Activated T-cell treated with anti-CD3 and anti-CD28 coated beads, Interleukin-2, amount 50 U/mL, for 1 hour (primary cell): ENCODE measurements at places on chromosomes 1 and 21.

GRCh38 chr1:199272139-199272544 lies 633.3 kb downstream of the PTPRC start:
- no peak for DNase-seq

GRCh38 chr21:17051054-17051453 lies 461.8 kb upstream of the CXADR start:
- DNase-seq = no peak

DNA sequence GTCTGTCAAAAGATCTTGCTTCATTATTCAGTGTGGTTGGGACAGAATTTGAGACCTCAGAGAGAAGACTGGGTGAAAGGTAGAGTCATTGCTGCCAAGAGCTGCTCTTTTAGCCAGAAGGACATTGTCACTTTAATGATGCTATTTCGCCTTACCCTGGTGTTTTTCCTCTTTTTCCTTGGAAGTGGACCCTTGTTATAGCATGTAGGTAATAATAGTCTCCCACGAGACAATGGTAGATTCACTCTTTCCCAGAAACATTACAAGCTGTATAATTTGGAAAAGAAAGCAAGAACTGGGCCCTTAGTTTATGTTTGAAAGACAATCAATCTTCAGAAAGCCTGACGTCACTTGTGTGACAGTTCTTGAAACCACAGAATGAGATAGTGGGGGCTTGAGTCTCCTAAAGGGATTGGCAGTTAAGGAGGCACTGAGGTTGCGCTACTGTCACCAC lies 3.8 kb downstream of the SERTAD4 start:
- no peak for DNase-seq

- no peak for DNase-seq
Observed at GRCh38 chr21:45860493-45861155, 120.9 kb upstream of the COL6A1 start.

DNA sequence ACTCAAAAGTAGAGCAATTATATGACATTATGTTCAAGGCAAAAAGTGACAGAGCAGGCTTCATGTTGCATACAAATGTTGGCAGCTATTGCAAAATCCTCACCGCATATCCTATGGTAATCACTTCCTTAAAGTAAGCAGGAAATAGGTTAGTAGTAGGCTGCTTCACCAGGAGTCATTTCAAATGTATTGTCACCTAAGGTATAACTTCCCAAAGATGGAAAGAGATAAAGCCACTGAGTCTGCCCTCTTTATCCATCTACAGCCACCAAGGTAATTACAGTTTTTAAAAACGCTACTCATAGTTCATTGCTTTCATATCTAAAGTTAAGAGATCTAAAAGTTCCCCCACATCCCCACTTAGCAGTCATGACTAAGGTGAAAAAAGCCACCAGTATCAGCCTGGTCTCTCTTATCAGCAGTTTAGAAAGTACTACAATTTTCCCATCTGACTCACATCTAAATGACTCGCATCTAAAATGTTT lies 31.6 kb upstream of the UBE2U start:
- no peak for DNase-seq

DNA sequence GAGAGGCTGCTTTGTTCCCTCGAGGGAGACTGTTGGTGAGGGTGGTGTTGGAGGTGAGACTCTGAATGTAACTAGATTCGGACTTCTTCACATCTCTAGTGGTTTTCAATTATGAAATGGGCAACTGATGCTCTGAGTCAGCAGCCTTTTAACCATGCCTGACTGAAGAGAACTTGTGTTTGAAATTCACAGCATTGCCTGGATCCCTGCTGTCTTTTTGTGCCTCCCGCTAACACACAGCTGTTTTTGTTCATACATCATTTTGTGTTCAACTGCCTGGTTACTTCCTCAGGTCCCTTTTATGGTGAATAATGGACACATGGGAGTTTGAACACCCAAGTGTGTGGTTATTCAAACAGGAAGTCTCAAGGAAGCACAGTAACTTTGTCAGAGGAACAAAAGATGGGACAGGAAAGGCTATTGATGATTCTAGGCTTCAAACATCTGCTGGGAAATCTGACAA lies 16.8 kb downstream of the LAMC1 start:
- no peak for DNase-seq

DNA sequence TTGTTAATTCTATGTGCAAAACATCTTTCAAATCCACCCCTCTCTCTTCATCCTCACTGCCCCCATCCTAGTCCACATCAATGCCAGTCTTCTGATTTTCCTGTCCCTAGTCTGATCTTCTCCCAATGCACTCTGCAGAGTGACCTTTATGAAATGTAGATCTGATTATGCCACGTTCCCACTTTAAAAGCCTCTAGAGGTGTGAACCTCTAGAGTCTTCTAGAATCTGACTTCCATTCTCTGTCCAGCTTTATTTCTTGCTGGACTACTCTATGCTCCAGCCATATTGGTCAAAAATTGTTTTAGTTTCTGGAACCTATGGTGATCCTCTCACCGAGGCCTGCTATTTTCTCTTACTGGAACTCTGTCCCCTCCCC lies 32.5 kb downstream of the ZNF648 start:
- no peak for DNase-seq

DNA sequence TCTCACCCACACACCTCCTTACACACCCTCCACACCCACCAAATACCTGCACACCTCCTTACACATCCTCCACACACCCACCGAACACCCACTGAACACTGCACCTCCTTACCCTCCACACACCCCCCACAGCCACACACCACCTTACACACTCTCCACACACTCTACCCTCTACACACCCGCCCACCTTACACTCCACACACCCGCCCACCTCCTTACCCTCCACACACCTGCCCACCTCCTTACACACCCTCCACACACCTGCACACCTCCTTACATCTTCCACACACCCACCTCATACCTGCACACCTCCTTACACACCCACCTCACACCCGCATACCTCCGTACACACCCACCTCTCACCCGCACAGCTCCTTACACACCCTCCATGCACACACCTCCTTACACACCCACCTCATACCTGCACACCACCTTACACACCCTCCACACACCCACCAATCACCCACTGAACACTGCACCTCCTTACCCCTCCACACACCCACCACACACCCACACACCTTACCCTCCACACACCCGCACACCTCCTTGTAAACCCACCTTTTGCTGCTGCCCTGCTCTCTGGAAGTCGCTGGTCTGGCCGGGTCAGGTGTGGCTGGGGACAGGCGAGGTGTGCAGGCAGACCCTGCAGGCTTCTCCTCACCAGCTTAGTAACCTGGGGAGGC lies 38.5 kb downstream of the COQ8A start:
- no peak for DNase-seq

GRCh38 chr1:232443372-232443771 lies 186.6 kb downstream of the SIPA1L2 start:
- no peak for DNase-seq
